Left kidney (tissue), 8 donors: ENCODE measurements at places on chromosomes 1 and 21. TPM values are rescaled to one million over a fixed set of nuclear protein-coding genes. Genes with fewer than 3 reads are reported as not detected.

The TMEM234 gene
- 30.7 TPM for polyA plus RNA-seq

The PRELP gene
- 1.3 TPM for polyA plus RNA-seq

DNA sequence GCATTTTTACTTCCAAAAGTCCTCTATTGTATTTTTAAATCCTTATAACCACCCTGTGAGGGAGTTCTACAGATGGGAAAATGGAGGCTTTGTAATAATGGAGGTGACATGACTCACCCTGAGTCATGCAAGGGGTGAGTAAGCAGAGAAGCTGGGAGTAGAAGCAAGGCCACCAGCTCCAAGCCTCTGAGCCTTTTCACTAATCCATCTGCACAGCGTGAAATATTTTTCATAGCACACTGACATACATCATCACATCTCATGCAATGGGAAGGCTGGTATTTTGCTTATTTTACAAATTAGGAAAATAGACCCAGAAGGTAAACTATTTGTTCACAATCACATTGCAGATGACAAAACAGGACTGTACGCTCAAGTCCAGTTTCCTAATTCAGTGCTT lies 96.9 kb downstream of the KCNH1 start:
- no peak for DNase-seq

DNA sequence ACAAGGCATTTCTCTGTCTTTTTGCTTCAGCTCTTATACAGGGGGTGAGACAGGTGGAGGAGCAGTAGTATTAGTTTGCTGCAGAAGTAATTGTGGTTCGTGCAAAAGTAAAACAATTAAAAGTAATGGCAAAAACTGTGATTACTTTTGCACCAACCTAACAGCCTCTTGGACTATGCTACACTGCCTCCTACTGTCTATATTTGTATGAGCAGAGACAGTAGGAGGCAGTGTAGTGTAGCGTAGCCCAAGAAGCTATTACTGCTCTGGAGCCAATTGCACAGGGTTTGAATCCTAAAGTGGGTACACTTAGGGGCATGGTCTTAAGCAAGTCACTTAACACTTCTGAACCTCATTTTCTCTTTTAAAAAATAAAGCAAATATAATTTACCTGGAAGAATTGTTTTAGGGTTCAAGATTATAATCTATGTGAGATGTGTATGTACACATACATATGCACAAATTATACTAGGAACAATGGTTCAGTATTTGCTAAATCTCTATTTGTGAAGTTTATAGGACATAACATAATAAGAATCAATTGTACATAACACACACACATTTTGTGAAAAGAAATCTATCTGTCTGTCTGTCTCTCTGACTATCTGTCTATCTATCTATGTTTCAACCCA lies 103.8 kb downstream of the BRINP3 start:
- DNase-seq, result peak; percentile 4

DNA sequence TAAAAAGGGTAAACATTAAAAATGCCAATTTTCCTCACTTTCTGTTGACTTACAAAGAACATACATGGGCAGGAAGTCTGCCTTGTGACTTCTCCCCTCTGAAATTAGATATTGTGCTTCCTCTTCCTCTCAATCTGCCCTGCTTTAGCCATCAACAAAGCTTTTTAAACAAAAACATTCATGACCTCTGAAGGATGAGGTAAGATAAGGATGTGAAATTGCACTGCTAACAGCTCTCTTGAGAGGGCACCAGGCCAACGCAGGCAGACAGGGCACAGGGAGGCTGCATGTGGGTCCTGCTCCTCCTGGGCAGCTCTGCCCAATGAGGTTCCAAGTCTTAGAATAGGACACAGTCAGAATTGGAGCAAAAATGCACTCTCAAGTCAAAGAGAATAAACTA lies 62.1 kb downstream of the DEGS1 start:
- DNase-seq, result peak; percentile 11

DNA sequence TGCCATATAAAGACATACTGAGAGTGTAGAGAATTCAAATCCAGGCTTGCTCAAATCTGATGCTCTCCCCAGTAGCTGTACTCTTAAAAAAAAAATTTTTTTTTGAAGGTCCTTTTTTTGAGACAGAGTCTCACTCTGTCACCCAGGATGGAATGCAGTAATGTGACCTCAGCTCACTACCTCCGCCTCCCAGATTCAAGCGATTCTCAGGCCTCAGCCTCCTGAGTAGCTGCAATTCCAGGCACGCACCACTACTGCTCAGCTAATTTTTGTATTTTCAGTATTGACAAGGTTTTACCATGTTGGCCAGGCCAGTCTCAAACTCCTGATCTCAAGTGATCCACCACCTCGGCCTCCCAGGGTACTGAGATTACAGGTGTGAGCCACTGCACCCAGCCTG lies 28.7 kb downstream of the STYXL2 start:
- no peak for DNase-seq

GRCh38 chr1:220195701-220196100 lies 76.6 kb downstream of the RAB3GAP2 start:
- no peak for DNase-seq

DNA sequence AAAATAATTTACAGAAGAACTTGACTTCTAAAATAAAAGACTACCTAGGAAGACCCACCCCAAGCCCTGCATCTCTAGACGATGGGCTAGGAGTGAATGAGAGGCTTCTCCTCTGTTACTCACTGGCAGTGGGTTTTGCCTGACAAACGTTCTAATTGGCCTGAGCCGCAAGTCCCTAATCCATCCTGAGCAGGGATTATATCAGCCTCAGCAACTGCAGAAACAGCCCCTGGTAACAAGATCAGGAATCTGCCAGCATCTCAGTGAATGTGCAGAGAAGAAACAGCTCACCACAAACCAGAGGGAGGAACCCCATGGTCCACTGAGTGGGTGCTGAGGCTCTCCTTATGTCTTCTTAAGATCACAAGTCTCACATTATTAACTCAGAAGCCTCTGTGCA lies 240.6 kb downstream of the BRINP2 start:
- DNase-seq, result no peak

GRCh38 chr1:227892489-227893299 lies 55.0 kb downstream of the WNT9A start:
- no peak for DNase-seq

The VCAM1 gene
- 44.6 TPM for polyA plus RNA-seq

DNA sequence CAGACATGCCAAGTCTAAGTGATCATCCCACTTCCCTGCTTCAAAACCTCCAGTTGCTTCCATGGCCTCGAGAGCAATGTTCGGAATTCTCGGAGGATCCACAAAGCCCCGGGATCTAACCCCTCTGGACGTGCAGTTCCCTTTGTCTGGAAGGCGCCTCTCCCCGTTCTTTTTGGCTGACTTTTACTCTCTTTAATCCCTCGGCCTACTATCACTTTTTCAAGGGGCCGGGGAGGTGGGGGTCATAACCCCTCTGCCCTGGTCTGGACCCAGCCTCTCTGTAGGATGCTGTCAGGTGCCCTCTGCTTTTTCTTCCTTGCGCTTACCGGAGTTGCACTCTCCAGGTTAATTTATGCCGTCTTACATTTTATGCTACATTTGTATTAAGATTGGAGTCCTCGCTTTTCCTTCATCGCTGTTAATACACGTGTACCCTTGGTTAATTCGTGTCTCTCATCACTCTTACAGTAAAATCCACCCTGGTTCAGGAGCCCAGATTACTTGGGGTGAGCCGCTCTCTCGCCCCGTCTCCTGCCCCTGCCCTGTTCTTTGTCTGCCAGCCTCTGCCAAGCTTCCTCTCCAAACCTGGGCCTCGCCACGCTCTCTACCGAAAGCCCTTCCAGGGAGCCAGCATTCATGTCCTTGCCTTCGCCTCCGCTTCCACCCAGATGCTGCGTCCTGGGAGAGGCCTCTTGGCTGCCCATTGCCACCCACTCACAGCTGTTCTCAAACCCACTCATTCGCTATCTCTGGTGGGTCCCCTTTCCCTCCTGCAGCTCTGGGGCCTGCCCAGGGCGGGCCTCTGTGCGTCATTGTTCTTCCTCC lies 448.6 kb downstream of the CAMTA1 start:
- DNase-seq, result no peak

The ATAD3B gene
- 19.5 TPM for polyA plus RNA-seq

- no peak for DNase-seq
These were observed 486.7 kb downstream of the SMYD3 start for GRCh38 chr1:246020211-246020954.

DNA sequence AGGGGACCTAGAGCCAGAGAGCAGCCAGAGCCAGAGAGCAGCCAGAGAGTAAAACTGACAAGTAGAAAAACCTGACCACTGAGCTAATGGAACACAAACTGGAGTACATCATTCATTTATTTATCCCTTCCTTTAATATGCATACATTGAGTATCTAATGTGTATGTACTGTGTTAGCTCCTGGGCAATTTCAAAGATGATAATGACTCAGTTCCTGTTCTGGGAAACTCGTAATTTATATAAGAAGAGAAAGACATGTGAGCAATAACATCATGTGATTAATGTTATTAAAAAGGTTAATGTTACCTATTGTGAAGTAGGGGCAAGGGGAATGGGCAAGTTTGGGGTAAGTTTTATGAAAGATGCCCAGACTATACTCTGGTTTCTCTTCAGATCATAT lies 199.9 kb downstream of the TNR start:
- DNase-seq, result no peak

- DNase-seq, result no peak
These were observed 272.0 kb downstream of the BRINP3 start for GRCh38 chr1:190205713-190206112.

DNA sequence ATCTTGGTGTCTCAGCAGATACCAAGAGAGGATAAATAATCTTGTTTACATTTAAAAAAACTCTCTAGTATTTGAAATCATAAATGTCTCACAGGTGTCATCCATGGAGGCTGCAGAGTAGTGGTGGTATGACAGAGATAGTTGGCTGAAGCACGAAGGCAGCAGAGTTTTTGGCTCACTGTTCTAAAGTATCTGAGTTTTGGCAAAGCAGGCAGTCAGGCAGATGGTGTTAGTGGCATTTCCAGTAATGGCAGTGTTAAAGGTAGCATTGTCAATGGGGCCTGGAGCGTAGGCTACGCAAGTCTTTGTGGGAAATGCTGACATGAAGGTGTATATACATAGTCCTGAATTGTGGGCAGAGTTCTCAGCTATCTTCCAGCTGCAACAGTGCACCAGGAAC lies 68.5 kb upstream of the HSD17B7 start:
- no peak for DNase-seq

- DNase-seq, result no peak
These were observed 153.1 kb upstream of the JUN start for GRCh38 chr1:58936973-58937372.

DNA sequence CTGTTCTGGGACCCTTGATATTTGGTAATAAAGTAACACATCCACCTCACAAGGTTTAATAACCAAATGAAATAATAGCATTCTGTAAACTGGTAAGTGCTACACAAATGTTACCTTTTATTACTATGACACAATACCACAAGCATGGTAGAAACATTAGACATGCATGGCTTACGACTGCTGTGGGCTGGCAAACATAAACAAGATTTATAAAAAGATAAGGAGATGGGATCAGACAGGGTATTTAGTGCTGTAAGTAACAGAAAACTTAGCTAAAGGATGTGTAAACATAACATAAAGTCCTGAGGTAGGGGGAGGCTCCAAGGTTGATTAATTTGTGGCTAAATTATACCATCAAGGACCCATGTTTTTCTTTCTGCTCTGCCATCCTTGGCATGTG lies 212.6 kb downstream of the BARHL2 start:
- no peak for DNase-seq

DNA sequence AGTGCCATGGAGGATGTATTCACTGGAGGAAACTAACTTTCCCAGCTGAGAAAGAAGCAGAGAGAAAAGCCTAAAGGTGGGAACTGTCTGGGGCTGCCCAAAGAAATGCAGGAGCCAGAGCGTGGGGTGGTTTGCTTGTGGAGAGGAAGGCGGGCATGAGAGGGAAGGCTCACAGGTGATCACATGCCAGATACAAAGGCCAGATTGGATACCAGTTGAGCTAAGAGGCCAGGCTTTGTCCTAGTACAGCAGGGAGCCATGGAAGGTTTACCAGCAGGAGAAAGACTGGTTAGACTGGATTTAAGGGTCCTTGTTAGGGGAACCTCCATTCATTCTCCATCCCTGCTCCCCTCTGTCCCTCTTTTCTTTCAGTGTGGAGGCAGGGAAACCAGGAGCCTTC lies 66.4 kb downstream of the BEND5 start:
- no peak for DNase-seq

- no peak for DNase-seq
These were observed 43.6 kb downstream of the DMRTB1 start for GRCh38 chr1:53502641-53503432.

DNA sequence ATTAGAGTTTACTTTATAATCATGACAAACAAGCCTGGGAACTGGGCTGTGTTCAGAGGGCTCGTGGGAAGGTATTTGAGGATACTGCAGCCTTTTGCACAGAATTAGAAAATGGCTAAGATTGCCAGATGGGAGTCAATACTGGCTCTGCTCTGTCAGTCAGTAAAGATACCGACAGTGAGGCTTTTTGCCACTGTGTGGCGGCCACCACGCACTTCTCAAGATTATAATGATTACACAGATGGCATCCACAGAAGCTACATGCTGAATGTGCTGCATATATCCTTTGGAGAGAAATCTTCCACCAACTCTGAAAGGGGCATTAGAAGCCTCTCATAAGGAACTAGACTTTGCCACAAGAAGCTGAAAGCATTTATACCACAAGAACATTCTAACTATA lies 213.4 kb upstream of the PTBP2 start:
- no peak for DNase-seq

DNA sequence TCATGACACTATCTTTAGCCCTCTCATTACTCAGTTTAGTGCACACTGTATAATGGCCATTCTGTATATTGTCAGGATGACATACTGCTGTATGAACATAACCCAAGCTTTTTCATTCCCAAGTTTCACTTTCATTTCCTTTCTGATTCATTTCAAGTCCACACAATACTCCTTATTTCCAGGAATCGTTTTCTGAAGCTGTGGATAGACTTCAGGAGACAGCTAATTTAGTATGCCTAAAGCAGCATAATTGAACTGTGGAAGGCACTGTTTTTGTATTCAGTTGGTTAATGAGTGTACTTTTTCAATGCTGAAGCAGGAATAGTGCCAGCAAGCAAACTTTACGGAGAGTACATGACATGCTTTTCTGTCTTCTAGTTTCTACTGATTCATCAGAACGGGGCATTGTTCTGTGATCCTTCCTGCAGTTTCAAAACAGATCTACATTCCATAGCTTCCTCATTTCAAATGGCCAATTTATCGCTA lies 578.5 kb upstream of the ZP4 start:
- DNase-seq, result no peak

DNA sequence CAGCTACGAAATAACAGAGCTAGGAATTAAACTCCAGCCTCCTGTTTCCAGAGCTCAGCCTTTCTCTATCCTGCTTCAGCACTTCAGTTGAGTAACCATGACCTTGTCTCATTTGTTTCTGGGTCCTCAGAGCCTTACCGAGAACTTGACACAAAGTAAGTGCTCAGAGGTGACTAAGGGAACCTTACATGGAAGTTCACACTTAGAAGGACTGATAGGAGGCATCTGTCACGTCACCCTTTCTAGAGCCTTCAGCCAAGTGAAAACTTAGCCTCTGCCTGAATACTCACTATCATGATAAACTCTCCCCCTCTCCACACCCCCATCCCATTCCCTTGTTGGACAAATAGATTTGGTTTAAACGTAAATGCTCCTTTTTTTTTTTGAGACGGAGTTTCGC lies 9.8 kb upstream of the LUZP1 start:
- no peak for DNase-seq
